Thyroid gland (tissue), 4 donors: ENCODE measurements at places on chromosomes 4 and X. TPM values are rescaled to one million over a fixed set of nuclear protein-coding genes. Genes with fewer than 3 reads are reported as not detected.

EPHA5 gene
- 5.0 TPM for total RNA-seq

PHOX2B gene
- not detected for total RNA-seq

S100G gene
- not detected for total RNA-seq

HGFAC gene
- not detected for total RNA-seq

RPS6KA6 gene
- 14.6 TPM for total RNA-seq

GRCh38 chr4:183202523-183202922 is 103.5 kb downstream of the WWC2 start:
- no peak for DNase-seq
- H3K36me3 ChIP-seq, result no peaks in the 10 kb centered on the region
- H3K4me3 ChIP-seq, result no peak overlapping the region
- H3K27me3 ChIP-seq, result no peaks in the 10 kb centered on the region
- no peak overlapping the region for H3K27ac ChIP-seq

GRCh38 chr4:42513748-42514492 is 116.6 kb downstream of the SHISA3 start:
- H3K27me3 ChIP-seq, result no peaks in the 10 kb centered on the region
- no peaks in the 10 kb centered on the region for H3K36me3 ChIP-seq
- H3K4me3 ChIP-seq, result no peak overlapping the region
- H3K4me1 ChIP-seq, result no peaks in the 10 kb centered on the region
- H3K27ac ChIP-seq, result no peak overlapping the region

DNA sequence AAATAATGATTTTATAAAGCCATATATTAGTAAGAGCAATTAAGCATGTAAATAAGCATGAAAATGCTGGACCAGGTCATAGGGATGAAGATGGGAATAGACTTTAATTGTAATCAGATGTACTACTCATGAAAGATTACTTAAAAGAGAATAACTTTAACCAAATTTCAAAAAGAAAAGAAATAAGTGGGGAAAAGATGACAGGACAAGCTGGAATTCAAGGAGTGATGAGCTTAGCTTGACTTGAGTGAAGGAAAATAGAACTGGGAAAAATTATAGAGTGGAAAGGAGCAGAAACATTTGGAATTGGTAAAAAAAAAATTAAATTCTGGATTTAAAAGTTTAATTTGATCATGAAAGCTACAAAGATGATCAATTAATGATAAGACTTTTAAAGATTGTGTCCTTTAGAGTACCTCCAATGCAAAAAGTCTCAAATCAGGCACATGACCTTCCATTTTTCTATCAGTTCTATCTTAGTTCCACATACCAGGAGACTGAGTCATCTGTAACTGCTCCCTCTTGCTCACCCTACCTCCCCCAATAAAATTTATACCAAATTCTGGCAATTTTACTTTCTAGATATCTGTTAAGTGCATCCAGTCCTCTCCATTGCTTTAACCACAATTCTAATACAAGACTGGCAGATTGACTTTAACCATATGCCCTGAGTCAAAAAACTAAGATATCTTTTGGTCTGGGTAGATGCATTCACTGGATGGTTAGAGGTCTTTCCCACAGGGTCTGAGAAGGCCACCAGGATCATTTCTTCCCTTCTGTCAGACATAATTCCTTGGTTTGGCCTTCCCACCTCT is 56.4 kb upstream of the SLIT2 start:
- no peak for DNase-seq
- no peaks in the 10 kb centered on the region for H3K4me1 ChIP-seq
- no peaks in the 10 kb centered on the region for H3K36me3 ChIP-seq
- H3K4me3 ChIP-seq, result no peak overlapping the region
- H3K27ac ChIP-seq, result no peak overlapping the region

GRCh38 chr4:185589067-185589836 is 53.9 kb upstream of the PDLIM3 start:
- DNase-seq, result no peak
- H3K27me3 ChIP-seq, result no peaks in the 10 kb centered on the region
- H3K4me3 ChIP-seq, result no peak overlapping the region
- peaks cover 13% of the 10 kb centered on the region for H3K4me1 ChIP-seq
- H3K27ac ChIP-seq, result no peak overlapping the region

DNA sequence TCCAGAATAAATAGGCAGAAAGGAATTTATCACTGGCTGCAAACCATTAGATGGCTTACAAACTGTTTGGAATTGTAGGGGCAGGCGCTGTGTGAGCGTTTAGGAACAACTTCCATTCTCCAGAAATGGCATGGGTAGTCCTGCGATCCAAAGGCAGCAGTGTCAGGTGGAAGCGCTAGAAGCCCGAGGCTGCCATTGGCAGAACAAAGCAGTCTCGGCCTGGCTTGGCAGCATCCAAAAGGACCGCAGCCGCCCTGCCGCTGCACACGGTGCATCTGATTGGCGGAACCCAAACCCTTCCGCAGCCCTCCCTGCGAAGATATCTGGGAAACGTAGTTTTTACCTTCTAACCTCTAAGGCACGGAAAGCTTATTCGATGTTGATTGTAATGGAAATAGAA is 23.6 kb upstream of the YTHDC1 start:
- H3K27ac ChIP-seq, result no peak overlapping the region
- H3K27me3 ChIP-seq, result no peaks in the 10 kb centered on the region
- no peaks in the 10 kb centered on the region for H3K36me3 ChIP-seq
- peaks cover 4% of the 10 kb centered on the region for H3K4me1 ChIP-seq
- no peak overlapping the region for H3K4me3 ChIP-seq

GRCh38 chr4:109183931-109184490 is 118.4 kb downstream of the COL25A1 start:
- no peaks in the 10 kb centered on the region for H3K27me3 ChIP-seq
- no peak overlapping the region for H3K27ac ChIP-seq
- no peaks in the 10 kb centered on the region for H3K36me3 ChIP-seq

GRCh38 chr4:98470831-98471230 is 187.6 kb downstream of the TSPAN5 start:
- H3K36me3 ChIP-seq, result no peaks in the 10 kb centered on the region
- no peak for DNase-seq
- peaks cover 25% of the 10 kb centered on the region for H3K4me1 ChIP-seq
- no peaks in the 10 kb centered on the region for H3K27me3 ChIP-seq
- H3K27ac ChIP-seq, result no peak overlapping the region

DNA sequence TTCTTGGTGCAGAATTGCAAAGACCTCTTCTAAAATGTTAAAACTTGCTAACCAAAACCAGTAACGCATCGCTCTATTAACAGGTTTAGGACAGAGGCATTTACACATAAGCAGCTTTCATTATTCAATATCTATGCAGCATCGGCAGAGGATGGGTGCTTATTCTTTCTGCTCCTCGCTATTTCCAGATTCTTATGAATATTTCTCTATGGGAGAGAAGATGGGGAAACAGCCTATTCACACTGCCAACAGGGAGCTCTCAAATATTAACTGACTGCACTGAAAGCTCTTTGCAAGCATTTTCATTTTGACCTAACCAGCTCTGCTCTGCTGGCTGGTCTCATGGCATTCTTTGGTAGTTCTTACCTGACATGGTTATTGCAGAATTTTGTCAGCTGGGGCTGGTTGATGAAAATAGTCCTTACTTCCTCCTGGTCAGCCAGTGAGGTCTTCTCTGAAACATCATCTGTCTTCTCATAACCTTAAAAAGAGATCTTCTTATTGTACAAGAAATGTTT is 30.2 kb downstream of the ATP8A1 start:
- no peak overlapping the region for H3K4me3 ChIP-seq
- no peaks in the 10 kb centered on the region for H3K27me3 ChIP-seq
- H3K36me3 ChIP-seq, result no peaks in the 10 kb centered on the region
- DNase-seq, result no peak
- peaks cover 18% of the 10 kb centered on the region for H3K4me1 ChIP-seq

- H3K4me3 ChIP-seq, result no peak overlapping the region
- no peaks in the 10 kb centered on the region for H3K36me3 ChIP-seq
- peak; percentile 31 for DNase-seq
- H3K4me1 ChIP-seq, result no peaks in the 10 kb centered on the region
- H3K27ac ChIP-seq, result no peak overlapping the region
These were observed 26.9 kb downstream of the ASB9 start for GRCh38 chrX:15242899-15243555.

- no peak overlapping the region for H3K27ac ChIP-seq
- no peaks in the 10 kb centered on the region for H3K36me3 ChIP-seq
- H3K27me3 ChIP-seq, result no peaks in the 10 kb centered on the region
- H3K4me1 ChIP-seq, result no peaks in the 10 kb centered on the region
These were observed 35.4 kb upstream of the TMSB15B start for GRCh38 chrX:103927030-103927429.

DNA sequence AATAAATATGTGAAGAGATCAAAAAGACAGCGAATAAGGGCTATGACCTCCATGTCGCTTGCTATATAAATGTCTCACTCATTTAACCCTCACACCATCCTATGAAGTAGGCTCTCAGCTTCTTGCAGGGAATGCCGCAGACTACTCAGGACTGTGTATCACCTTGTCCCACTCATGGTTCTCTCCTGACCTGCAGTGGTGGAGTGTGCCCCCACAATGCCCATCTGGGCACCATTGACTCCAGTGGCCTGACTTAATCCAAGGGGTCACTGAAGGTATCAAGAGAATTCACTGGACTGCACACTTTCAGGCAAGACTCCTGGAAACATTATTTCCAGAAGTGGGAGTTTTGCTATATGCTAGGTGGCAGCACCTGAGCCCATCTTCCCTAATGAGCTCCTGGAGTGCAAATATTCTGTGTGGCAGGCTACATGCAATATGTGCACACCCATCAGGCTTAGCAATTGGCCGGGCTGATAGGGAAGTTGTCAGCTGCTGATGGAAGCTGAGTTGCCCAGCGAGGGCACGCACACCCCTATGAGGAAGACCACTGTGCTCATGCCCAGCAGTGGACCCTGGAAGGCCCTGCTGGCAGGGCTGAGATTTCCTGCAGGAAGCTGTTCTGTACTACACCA is 8.2 kb upstream of the EFNB1 start:
- H3K36me3 ChIP-seq, result no peaks in the 10 kb centered on the region
- H3K4me1 ChIP-seq, result no peaks in the 10 kb centered on the region
- no peak overlapping the region for H3K4me3 ChIP-seq
- no peaks in the 10 kb centered on the region for H3K27me3 ChIP-seq
- no peak overlapping the region for H3K27ac ChIP-seq
- no peak for DNase-seq

DNA sequence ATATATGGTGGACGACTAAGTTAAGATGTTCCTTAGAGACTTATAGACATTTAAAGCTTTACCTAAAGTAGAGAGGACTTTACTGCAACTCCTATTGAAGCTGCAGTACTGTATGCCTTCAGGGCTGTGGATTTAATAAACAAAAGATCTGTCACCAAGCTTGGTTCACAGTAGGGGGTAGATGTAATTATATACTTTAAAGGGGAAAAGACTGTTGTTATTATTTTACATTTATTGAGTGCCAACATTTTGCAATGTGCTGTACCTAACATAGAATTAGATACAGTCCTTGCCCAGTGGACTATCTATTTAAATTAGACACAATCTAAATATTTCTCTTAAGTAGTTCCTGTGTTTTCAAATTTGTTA is 67.2 kb downstream of the SLIT2 start:
- no peak overlapping the region for H3K27ac ChIP-seq
- DNase-seq, result no peak
- H3K4me3 ChIP-seq, result no peak overlapping the region
- H3K27me3 ChIP-seq, result no peaks in the 10 kb centered on the region

- no peaks in the 10 kb centered on the region for H3K27me3 ChIP-seq
- H3K4me3 ChIP-seq, result no peak overlapping the region
- DNase-seq, result no peak
- no peak overlapping the region for H3K27ac ChIP-seq
- H3K4me1 ChIP-seq, result no peaks in the 10 kb centered on the region
These were observed 11.8 kb upstream of the CLDN24 start for GRCh38 chr4:183333983-183334382.

- H3K4me1 ChIP-seq, result no peaks in the 10 kb centered on the region
- no peaks in the 10 kb centered on the region for H3K27me3 ChIP-seq
- no peak overlapping the region for H3K27ac ChIP-seq
- no peak for DNase-seq
- no peaks in the 10 kb centered on the region for H3K36me3 ChIP-seq
These were observed 10.5 kb downstream of the CD99L2 start for GRCh38 chrX:150887906-150888465.

- no peaks in the 10 kb centered on the region for H3K36me3 ChIP-seq
- no peaks in the 10 kb centered on the region for H3K27me3 ChIP-seq
- DNase-seq, result no peak
- H3K4me1 ChIP-seq, result no peaks in the 10 kb centered on the region
These were observed 51.2 kb upstream of the FAM47B start for GRCh38 chrX:34891391-34891790.

DNA sequence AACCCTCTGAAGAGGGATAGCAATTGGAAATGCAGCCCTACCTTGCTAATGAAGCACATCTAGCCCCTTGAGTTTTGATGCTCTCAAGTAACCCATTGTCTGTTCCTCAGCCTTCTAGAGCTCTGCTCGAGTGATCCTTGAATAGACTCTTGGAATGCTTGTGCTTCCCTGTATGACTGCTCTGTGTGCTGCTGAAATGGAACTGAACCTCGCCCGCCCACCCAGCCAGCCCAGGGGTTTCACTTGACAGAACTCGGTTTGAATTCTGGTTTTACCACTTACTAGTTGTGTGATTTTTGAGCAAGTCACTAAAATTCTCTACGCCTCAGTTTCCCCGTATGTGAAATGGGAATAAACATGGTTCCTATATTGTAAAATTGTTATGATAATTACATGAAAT is 77.1 kb downstream of the MID2 start:
- no peak overlapping the region for H3K27ac ChIP-seq
- peak; percentile 80 for DNase-seq
- H3K4me1 ChIP-seq, result peaks cover 6% of the 10 kb centered on the region
- H3K4me3 ChIP-seq, result no peak overlapping the region
- H3K27me3 ChIP-seq, result no peaks in the 10 kb centered on the region

DNA sequence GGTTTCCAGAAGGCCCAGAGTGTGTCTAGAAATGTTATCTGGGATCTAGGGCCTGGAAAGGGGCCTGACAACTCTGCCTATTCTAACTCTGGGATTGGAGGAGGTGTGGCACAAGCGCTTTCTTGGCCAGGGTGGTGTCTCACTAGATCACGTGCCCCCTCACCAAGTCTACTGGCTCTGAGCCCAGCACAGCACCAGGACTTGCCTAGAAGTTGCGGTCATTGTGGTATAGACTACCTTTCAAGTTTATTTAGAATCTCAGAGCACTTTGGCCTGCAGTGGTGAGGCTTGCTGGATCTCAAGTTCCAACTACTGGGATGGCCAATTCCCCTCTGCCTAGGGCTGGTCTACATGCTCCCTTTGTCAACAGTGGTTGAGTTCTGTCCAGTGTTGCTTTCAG is 223.3 kb upstream of the MAGEB2 start:
- no peak overlapping the region for H3K4me3 ChIP-seq
- no peak for DNase-seq
- no peaks in the 10 kb centered on the region for H3K27me3 ChIP-seq
- no peaks in the 10 kb centered on the region for H3K4me1 ChIP-seq
- H3K36me3 ChIP-seq, result no peaks in the 10 kb centered on the region
- H3K27ac ChIP-seq, result no peak overlapping the region

- no peaks in the 10 kb centered on the region for H3K36me3 ChIP-seq
- no peaks in the 10 kb centered on the region for H3K4me1 ChIP-seq
- no peak overlapping the region for H3K27ac ChIP-seq
- DNase-seq, result no peak
- no peak overlapping the region for H3K4me3 ChIP-seq
- H3K27me3 ChIP-seq, result no peaks in the 10 kb centered on the region
These were observed 27.1 kb downstream of the DDX60L start for GRCh38 chr4:168453146-168453545.
